T-cell (primary cell): ENCODE measurements at places on chromosomes 16 and 17.

- no peak for DNase-seq
Observed at GRCh38 chr17:50173335-50173941, 7.6 kb downstream of the SGCA start.

DNA sequence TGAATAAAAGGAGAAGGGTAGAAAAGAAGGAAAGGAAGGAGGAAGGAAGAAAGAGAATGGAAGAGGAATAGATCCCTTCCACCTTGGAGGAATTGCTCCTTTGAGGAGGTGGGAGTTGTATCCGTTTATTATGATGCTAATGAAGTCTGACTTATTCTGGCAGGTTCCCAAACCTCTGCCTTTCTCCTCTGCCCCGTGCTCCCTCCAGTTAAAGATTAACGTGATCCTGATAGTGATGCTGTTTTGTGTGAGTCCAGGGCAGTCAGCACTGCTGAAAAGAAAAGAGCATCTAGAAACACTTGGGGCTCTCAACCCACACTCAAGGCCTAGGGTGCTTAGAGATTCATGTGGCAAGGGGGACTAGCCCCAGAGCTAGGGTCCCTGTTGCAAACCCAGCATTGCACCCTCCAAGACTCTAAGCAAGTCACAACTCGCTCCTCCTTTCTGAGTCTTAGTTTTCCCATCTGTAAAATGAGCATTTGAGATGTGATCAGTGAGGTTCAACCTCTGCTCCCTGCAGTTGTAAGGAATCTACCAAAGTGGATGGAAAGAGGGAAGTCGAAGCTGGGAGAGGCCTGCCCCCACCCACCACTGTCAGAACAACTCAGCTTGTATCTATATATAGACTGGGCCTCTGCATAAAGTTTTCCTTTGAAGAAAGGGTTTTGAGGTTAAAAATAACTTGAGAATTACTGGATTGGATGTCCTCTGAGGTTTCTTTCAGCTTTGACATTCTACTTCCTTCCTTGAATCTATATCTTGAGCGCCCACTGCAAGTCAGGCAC, 46.9 kb upstream of the TMEM132E start:
- no peak for DNase-seq

- peak; percentile 76 for DNase-seq
Observed at GRCh38 chr16:29973384-29974246, at the start of gene TAOK2. TAOK2 (plus strand) TSS chr16:29973868; CDS start chr16:29977773, 3,905 bp downstream.

DNA sequence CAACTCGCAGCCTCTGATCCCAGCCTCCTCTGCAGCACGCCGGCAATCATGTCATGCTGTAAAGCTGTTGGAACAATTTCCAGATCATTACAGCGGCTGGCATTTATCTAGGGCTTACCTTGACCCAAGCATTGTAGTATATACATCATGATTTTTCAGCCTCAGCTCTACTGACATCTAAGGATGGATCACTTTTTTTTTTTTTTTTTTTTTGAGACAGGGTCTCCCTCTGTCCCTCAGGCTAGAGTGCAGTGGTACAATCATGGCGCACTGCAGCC, 103.3 kb downstream of the CMIP start:
- no peak for DNase-seq

- no peak for DNase-seq
Observed at GRCh38 chr17:66032082-66032712, 159.7 kb downstream of the CEP112 start.

DNA sequence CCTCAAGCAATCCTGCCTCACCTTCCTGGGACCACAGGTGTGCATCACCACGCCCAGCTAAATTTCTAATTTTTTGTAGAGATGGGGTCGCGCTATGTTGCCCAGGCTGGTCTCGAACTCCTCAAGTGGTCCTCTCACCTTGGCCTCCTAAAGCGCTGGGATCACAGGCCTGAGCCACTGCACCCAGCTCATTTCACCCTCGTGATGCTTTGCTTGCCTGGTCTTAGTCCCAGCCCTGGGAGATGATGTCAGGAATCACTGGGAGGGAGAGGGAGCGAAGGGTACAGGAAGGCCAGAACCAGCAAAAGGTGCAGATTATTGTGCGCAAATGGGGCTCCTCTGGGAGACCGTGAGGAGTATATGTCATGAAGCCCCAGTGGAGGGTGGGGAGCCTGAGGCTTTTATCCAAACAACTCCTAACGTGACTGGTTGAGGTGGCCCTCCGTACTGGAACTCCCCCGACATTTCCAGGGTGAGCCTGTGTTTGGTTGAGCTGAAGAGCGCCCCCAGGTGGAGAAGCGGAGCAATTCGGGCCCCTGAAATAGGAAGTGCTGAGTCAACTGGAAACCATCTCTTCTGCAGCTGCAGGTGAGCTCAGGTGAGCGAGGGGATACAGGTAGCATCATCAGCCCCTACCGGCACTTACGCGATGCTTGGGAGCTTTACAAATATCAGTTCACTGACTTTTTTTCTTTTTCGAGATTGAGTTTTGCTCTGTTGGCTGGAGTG, 41.2 kb upstream of the HAPSTR1 start:
- DNase-seq: no peak
